ENCODE measurements at places on chromosomes 1 and 21. TPM values are rescaled to one million over a fixed set of nuclear protein-coding genes. Genes with fewer than 3 reads are reported as not detected.

GRCh38 chr1:186404454-186405051 lies 28.9 kb downstream of the ODR4 start:
- no peaks in the 10 kb centered on the region for H3K27me3 ChIP-seq
- H3K4me3 ChIP-seq: no peak overlapping the region
- no peaks in the 10 kb centered on the region for H3K36me3 ChIP-seq
- DNase-seq: peak; percentile 66

- H3K27me3 ChIP-seq: no peaks in the 10 kb centered on the region
- no peak overlapping the region for H3K27ac ChIP-seq
Measured at GRCh38 chr1:158527190-158527815, 26.9 kb downstream of the OR6Y1 start.

DNA sequence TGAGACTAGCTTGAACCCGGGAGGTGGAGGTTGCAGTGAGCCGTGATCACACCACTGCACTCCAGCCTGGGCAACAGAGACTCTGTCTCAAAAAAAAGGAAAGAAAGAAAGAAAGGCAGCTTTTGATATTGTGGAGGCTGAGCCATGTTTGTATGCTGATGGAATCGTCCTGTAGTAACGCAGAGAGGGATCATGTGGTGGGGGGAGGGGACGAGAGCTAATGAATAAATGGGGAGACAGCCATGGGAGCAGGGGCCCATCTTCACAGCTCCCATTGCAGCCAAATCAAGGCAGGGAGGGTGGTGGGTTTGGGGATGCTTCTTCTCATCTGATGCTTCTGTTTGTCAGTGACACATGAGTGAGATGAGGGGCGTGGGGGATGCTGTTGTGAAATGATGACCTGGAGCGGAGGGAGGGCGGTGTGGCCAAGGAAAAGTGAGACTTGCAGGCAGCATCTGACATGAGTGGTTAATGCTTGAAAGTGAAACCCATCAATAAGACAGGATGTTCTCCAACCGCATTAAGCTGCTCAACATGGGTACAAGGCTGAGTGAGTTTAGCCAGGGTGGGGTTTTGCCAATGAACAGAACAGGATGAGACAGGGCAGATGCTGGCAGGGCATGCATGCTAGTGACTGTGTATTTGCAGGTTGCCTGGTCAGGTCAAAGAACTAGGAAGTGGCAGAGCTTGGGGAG lies 16.7 kb downstream of the SPATA21 start:
- no peak overlapping the region for H3K27ac ChIP-seq
- no peaks in the 10 kb centered on the region for H3K36me3 ChIP-seq
- DNase-seq: no peak
- H3K4me1 ChIP-seq: no peaks in the 10 kb centered on the region
- no peak overlapping the region for H3K4me3 ChIP-seq
- H3K27me3 ChIP-seq: peaks cover 19% of the 10 kb centered on the region

- DNase-seq: no peak
- no peaks in the 10 kb centered on the region for H3K36me3 ChIP-seq
- H3K4me1 ChIP-seq: no peaks in the 10 kb centered on the region
- no peak overlapping the region for H3K27ac ChIP-seq
- no peak overlapping the region for H3K4me3 ChIP-seq
Measured at GRCh38 chr21:24727803-24728440, 879.4 kb downstream of the MRPL39 start.

RAVER2 gene
- total RNA-seq: 2.3 TPM
